Smooth muscle cell of the brain vasculature (primary cell): ENCODE measurements at places on chromosomes 3 and 15.
A peak's percentile ranks its signal among the peaks of the same experiment; 100 is the strongest.

- DNase-seq = no peak
These were observed 51.7 kb downstream of the BOC start for GRCh38 chr3:113263020-113263419.

- no peak for DNase-seq
These were observed 160.5 kb downstream of the ANO10 start for GRCh38 chr3:43461345-43461744.

DNA sequence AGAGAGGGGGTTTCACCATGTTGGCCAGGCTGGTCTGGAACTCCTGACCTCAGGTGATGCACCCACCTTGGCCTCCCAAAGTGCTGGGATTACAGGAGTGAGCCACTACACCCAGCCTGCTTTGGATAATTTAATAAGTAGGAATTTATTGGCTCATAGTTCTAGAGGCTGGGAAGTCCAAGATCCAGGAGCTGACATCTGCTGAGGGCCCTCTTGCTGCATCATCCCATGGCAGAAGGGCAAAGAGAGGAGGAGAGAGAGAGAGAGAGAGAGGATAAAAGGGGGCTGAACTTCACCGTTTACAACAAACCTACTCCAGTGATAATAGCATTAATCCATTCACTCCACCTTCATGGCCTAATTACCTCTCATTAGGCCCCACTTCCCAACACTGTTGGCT, 62.0 kb upstream of the HES1 start:
- no peak for DNase-seq

DNA sequence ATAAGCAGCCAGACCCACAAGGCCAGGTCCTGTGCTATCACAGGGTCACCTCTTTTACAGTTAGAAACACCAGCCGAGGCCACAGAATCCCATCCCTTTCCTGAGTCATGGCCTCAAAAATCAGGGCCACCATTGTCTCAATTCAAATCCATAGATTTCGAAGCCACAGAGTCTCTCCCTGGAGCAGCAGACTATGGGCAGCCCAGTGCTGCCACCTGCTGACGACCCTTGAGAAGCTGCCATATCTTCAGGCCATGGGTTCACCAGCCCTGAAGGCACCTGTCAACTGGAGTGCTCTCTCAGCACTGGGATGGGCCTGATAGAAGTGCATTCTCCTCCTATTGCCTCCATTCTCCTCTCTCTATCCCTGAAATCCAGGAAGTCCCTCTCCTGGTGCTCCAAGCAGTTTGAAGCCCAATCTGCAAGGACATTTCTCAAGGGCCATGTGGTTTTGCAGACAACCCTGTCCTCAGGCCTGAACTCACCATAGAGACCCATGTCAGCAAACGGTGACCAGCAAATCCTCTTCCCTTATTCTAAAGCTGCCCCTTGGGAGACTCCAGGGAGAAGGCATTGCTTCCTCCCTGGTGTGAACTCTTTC, 39.6 kb downstream of the TGM4 start:
- peak; percentile 33 for DNase-seq

DNA sequence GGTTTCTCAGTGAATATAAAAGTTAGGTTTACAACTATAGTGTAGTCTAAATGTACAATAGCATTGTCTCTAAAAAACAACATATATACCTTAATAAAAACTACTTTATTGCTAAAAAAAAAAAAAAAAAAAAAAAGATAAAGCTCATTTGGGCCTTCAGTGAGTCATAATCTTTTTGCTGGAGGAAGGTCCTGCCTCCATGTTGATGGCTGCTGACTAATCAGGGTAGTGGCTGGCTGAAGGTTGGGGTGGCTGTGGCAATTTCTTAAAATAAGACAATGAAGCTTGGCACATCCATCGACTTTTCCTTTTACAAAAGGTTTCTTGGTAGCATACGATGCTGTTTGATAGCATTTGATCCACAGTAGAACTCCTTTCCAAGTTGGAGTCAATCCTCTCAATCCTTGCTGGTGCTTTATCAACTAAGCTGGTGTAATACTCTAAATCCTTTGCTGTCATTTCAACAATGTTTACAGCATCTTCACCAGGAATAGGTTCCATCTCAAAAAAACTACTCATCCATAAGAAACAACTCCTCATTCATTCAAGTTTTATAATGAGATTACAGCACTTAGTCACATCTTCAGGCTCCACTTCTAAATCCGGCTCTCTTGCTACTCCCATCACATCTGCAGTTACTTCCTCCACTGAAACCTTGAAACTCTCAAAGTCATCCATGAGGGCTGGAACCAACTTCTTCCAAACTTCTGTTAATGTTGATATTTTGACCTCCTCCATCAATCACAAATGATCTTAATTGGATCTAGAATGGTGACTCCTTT, 13.3 kb downstream of the ZNF280D start:
- DNase-seq = no peak

DNA sequence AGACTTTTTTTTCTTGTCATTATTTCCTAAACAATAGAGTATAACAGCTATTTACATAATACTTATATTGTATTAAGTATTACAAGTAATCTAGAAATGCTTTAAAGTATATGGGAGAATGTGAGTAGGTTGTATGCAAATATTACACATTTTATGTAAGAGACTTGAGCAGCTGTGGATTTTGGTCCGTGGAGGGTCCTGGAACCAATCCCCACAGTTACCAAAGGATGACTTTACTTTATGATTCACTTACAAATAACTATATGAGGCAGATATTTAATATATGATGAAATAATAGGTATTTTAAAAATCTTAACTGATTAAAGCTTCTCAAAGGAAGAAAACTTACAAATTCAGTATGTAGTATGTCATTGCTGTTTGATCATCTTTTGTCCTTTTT, 56.3 kb downstream of the PPP2R3A start:
- no peak for DNase-seq

GRCh38 chr3:172176061-172176770, 136.8 kb downstream of the FNDC3B start:
- no peak for DNase-seq

DNA sequence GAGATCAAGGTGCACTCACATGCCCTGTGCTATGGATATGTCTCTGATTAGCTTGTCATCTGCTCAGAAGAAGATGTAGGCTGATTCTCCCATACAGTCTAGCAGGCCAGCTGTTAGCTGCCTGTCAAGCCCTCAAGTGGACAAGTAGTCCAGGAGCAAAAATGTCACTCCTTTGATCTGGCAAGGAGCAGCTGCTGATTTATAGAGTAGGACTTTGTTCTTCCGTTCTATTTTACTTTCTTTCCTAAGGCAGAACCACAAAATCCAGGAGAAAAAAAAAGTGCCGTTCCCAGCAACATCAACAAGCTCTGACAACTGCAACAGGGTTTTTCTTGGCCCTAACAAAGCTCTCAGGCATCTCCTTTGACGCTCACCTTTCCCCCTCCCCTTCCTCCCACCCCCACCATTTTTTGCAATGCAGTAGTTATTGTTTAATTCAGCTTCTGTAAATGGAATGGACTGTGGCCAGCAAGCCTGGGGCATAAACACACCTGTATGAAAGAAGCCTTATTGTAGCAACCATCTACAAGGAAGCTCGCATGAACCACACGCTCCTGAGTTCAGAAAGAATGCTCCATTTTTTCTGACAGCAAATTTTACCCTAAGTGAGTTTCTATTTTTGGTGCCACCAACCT, 196.3 kb downstream of the MEIS2 start:
- DNase-seq = no peak

DNA sequence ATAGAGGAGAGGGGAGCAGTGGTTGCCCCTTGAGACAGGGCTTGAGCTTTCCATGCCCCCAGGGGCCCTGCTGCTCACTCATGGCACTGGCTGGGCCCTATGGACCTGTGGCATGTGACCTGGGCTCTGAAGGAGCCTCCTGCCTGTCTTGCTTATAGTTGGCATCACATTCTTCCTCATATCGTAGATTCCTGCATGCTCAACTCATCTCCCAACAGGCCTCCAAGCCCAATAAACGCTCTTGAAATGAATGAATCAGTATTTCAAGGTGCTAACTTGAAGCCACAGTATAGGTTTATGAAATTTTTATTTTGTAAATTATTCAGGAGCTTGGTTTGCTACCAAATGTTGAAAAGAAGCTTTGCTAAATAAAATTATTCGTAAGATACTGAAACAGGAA, 93.3 kb upstream of the SLC7A14 start:
- no peak for DNase-seq

GRCh38 chr15:66798426-66799061, 96.5 kb downstream of the SMAD6 start:
- no peak for DNase-seq

- DNase-seq = no peak
These were observed 34.1 kb upstream of the HES1 start for GRCh38 chr3:194101592-194102432.

DNA sequence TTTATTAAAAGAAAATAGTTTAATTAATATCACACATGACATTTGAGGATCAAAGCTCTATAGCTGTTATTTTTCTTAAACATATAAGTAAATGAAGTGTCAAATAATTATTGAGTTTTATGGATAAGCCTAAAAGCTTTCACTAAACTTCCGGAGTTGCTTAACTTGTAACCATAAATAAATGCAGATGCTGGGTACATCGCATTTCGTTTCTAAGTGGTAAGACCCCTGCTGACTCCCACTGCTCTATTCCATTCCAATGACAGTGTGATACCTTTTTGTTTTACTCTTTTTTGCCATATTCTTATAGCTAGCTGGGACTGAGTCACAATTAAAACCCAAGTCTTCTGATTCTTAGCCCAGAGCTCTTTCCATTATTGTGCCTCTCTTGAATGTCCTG, 411.1 kb downstream of the SOX2 start:
- no peak for DNase-seq

- DNase-seq = no peak
These were observed 323.4 kb downstream of the PTPRG start for GRCh38 chr3:61884794-61885193.

- no peak for DNase-seq
These were observed 31.0 kb downstream of the SRGAP3 start for GRCh38 chr3:9218514-9218846.

DNA sequence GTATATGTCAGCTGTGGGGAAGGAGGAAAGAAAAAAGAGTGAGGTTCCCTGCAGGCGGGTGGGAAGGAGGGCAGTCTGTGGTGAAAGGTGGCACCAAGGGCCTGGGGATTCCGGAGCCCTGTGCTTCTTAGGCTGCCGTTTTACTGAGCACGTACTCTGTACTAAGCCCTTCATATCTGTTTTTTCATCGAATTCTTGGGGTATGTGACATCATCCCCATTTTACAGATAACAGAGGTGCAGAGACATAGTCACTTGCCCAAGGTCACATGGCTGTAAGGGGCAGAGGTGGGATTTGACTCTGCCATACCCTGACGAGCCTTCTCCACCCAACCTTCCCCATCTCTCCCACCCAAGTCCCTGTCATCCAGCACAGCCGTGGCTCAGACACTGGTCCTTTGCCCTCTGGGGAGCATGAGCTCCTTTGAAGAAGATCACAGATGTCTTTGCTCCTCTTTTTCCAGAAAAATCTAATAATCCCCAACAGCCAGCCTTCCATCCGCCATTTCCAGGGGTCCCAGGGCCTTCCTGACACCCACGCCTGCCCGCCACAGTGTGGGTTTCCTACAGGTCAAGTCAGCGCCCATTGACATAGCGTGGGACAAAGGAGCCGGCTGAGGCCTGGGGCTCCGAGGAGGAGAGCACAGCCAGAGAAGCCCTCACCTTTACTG, 24.2 kb downstream of the CYP11A1 start:
- DNase-seq = no peak

- DNase-seq = no peak
These were observed 88.1 kb upstream of the THRB start for GRCh38 chr3:24582431-24583403.

DNA sequence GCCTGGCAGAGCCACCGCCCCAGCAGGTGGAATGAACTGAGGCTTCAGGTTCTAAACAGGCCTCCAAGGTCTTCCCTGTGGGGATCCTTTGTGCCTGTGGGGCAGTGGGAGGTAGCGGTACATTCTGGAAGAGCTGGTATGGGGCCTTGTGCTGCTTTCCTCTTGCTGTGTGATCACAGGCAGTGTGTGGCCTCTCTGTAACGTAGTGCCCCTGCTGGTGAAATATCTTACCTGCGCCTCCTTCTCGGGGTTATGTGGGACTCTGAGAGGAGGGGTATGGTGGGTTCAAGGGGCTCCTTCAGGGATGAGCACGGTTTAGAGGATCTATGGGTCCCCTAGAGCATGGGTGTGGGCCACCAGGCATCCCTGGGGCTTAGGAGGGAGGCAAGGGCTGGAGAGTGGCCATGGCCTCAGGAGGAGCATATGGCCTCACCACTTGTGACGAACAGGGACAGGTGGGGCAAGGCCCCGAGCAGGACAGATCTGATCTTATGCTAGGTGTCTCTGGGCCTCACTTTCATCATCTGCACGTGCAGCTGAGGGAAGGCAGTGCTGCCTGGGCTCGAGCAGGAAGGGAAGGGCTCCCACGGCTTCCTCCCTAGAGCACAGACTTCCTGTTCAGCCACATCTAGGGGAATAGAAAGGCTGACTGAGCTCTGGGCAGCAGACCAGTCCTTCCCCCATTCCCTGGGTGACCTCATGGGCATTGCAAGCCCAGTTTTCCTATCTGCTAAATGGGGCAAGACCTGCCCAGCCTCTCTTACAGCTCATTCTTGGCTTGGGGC, 1.9 kb upstream of the ALS2CL start:
- DNase-seq = no peak

DNA sequence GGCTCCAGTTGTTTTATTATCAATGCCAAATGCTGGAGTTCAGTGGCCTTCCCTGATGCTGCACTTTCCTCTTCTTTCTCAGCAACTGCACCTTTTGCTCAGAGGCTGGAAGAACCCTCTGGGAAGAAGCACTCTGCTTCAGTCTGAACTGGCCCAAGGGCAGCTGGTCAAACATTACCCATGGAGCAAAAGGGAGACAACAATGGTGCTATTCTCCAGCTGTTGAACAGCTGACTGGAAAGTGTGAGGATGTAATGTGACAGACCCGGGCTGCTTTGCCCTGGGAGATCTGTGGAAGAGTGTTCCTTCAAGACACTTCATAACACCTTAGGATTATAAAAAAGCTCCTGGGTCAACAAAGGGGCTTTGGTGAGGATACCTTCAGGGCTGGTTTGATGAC, 84.9 kb downstream of the EPHB1 start:
- no peak for DNase-seq

DNA sequence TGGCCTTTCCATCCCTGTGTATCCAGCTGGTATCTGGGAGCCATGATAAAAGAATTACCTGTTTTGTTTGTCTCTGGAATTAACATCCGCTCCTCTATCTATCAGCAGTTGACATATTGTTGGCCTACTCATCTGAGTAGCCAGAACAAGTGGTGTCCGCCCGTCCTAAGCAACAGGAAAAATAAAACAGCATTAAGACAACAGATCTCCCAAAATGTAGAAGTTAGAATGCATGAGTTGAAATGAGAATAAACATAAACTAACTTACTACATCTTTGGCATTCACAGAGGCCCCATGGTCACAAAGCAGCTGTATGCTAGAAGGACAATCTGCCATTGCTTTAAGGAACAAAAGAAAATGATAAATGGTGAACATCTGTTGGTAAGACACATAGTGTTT, 75.9 kb downstream of the UACA start:
- no peak for DNase-seq

DNA sequence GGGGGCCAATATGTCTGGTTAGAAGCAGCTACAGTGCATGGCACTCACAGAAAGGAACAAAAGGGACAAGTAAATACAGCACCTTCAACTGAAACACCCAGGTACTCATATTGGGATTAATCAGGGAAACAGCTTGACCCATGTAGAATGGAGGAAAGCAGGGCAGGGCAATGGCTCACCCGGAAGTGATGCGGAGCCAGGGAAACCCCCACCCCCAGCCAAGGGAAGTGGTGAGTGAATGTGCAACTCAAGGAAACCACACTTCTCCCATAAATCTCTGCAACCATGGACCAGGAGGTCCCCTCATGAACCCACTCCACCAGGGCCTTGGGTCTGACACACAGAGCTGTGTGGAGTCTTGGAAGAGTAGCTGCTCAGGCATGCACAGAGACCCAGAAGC, 117.1 kb downstream of the MTHFS start:
- no peak for DNase-seq

GRCh38 chr15:94416820-94417219, 185.5 kb downstream of the MCTP2 start:
- no peak for DNase-seq
